ENCODE measurements at places on chromosomes 1 and 21.
A peak's percentile ranks its signal among the peaks of the same experiment; 100 is the strongest.

GRCh38 chr1:224059897-224060427 is 53.9 kb upstream of the FBXO28 start:
- DNase-seq: no peak

GRCh38 chr1:115839679-115840237 is 1.2 kb downstream of the NHLH2 start:
- DNase-seq: no peak

DNA sequence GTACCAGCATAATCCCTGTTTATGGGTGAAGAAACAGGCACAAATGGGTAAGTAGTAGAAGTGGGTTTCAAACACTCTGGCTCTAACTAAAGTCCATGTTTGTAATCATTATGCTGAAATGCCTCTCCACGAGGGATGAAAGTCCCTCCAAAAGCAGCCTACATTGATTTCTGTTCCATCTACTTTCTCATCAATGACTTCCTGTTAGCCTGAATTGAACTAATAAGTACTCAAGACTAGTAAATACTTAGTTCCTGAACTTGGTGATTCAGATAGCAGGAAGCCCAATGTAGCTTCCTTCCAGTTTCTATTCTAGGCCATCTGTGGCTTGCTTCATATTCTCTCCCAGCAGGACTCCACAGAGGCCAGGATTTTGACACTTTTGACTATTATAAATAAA is 11.3 kb upstream of the BACH1 start:
- DNase-seq: no peak

DNA sequence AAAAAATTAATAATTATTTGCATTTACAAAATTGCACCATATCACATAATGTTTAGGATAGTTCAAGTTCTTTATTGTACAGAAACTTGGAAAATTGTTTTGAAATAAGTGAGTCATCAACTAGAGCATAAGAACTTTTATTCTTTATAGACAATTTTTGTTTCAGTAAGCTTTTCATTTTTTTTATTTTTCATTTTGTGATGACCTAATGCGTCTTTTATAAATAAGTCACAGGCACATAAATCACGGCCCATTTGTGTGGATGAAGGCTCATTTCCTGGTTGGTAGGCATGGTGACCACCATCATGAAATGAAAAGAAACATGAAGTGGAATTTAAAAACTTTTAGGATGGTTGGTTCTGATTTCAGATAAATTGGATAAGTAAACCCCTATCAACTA is 39.3 kb downstream of the SPAG17 start:
- DNase-seq: no peak

- peak; percentile 58 for DNase-seq
These were observed 21.7 kb downstream of the INTS3 start for GRCh38 chr1:153749408-153750005.

DNA sequence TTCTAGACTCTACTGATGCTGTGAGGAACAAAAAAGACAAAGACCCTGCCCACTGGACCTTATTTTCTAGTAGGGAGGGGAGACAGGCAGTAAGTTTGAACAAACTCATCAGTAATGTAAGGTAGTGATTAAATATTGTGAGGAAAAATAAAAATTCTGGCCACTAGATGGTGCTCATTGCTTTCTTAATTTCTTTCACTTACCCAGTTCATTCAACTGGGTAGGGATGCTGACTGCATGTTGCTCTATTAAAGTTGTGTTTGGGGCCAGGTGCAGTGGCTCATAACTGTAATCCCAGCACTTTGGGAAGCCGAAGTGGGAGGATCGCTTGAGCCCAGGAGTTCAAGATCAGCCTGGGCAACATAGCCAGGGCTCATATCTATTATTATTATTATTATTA is 6.3 kb upstream of the KYAT3 start:
- DNase-seq: no peak

- DNase-seq: no peak
These were observed 12.4 kb upstream of the KCNJ15 start for GRCh38 chr21:38244407-38244787.

DNA sequence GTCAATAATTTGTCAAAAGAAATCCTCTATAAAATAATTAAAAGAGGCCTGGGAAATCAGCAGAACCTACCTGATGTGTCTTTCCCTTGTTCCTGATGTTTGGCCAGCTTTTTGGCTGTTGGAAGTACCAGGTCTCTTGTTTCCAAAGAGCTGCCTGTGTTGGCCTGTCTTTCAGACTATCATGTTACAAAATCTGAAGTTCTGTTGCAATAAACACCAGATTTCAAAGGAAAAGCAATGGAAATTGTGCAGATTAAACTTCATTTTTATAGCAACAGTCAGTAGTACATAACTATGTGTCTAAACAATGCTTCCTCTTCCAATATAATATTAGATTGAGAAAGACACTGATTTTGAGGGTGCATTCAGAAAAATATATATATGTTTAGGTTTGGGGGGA is 647.2 kb upstream of the CXADR start:
- no peak for DNase-seq

- DNase-seq: no peak
These were observed 47.3 kb downstream of the KMO start for GRCh38 chr1:241579434-241579833.

GRCh38 chr1:12549460-12550349 is 68.3 kb downstream of the DHRS3 start:
- DNase-seq: peak; percentile 90

GRCh38 chr1:205476648-205477047 is 20.8 kb upstream of the BLACAT1 start:
- DNase-seq: no peak

- no peak for DNase-seq
These were observed 51.2 kb downstream of the PLXNA2 start for GRCh38 chr1:208192995-208193394.

- DNase-seq: no peak
These were observed 610 bp downstream of the WDR26 start for GRCh38 chr1:224433701-224434672.

- DNase-seq: peak; percentile 19
These were observed 992 bp upstream of the USP48 start for GRCh38 chr1:21783679-21784603.

- DNase-seq: no peak
These were observed 14.4 kb downstream of the FAAH start for GRCh38 chr1:46408356-46409062.

- no peak for DNase-seq
These were observed 70.2 kb downstream of the ARHGEF16 start for GRCh38 chr1:3524556-3525203.

GRCh38 chr1:186465946-186466345 is 5.0 kb upstream of the PDC start:
- DNase-seq: no peak

DNA sequence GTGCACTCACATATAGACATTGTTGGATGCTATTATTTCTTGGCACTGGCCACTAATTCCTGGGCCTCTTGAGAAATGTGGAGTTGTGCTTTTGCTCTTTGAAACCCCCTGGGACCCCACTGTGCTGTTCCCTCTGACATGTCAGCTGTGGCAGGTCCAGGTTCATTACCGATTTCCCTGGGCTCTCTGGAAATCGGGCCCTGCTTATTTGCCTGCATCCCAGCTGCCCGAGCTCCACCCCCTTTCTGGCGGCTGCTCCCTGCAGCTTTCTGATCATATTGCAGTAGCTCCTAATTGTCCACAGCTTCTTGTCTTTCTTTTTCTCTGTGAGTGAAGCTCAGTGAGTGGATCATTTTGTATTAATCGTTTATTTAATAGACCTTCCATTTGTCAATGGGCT is 183.7 kb upstream of the FAM78B start:
- no peak for DNase-seq

DNA sequence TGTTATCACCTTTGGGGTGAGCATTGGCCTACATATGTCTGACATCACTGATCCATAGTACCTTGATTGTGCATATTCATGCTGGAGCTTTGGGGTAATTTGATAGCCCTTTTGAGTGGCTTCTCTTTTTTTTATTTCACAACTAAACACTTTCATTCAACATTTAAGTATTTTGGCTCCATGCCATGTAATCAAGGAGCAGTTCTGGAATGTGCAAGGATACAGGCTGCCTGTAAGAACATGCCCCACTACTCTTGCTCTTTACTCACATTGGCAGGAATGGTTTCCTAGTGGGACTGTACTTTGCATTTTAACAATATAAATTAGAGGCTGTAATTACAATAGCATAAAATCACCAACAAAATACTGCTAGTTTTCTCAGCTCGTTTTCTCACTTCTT is 300.7 kb upstream of the SPAG17 start:
- no peak for DNase-seq

DNA sequence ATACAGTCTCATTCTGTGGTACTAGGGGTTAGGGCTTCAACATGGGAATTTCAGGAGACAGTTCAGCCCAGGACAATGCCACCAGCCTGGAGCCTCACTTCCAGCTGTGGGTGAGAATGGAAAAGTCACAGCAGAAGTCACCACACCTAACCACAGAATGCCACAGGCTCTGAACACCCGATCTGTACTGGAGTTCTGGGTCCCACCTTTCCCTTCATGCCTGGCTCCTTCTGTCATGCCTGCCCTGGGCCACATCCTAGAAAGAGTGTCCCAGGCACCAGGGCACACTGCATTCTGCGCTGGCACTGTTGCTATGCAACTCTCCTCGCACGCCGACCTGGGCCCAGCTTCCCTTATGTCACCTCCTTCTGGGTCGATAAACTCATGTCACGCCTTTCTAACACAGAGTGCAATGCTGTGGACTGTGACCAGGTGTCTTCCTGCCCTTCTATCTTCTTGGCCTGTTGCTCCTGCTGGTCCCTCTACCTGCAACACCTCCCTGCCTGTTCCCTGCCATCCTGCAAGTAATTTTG is 21.2 kb downstream of the RCSD1 start:
- no peak for DNase-seq

- no peak for DNase-seq
These were observed 67.1 kb downstream of the FAAP20 start for GRCh38 chr1:2127187-2128145.

DNA sequence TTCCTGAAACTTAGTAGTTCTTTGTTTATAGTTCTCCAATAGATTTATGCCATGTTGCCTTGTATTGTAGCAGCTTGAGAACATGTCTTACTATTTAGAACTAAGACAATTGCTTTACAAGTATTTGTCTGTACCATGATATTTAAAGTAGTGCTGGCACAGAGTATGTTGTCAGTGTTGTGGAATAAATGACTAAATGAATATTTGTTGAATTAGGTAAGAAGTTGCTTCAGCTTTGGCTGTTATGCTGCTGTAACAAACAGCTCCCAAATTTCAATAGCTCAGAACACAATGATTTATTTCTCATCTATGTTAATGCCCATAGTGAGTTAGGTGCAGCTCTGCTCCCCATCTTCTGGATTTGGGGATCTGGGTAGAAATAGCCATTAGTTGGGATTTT is 90.2 kb upstream of the VCAM1 start:
- no peak for DNase-seq

DNA sequence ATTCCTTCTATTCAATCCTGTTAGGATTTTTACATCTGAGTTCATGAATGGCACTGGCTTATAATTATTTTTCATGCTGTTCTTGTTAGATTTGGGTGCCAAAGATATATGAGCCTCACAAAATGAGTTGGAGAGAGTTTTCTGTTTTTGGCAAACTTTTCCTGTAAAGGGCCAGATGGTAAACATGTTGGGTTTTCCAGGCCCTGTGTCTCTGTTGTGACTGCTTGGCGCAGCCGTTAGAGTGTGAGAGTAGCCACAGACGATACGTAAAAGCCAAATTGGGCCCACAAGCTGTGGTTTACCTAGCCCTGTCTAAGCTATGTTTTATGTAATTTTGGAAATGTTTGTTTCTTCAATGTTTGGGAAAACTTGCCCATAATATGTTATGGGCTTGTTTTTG is 15.6 kb upstream of the CA6 start:
- DNase-seq: no peak

- DNase-seq: no peak
These were observed 31.1 kb downstream of the TMEM50A start for GRCh38 chr1:25369241-25369640.

GRCh38 chr1:76870037-76870436 is 2.8 kb downstream of the ST6GALNAC5 start:
- DNase-seq: no peak

GRCh38 chr1:41109310-41110197 is 88.0 kb upstream of the SLFNL1 start:
- peak; percentile 63 for DNase-seq

DNA sequence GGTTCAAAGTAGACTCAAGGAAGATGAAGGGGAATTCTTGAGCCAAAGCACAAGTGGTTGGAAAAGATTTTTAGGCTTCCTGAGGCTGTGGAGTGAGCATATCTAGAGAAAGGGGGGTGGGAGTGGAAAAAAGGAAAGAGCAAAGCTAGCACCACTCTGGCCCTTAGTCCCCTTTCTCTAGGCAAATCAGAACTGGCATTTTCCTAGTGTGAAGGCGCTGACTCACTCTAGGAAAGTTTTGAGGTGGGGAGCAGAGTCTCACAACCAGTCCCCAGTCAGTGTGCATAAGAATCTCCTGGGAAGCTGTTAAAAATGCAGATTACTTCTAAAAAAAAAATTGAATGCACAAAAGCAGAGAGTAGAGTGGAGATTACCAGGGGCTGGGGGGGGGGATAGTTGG is 3.4 kb upstream of the GPR89B start:
- no peak for DNase-seq

DNA sequence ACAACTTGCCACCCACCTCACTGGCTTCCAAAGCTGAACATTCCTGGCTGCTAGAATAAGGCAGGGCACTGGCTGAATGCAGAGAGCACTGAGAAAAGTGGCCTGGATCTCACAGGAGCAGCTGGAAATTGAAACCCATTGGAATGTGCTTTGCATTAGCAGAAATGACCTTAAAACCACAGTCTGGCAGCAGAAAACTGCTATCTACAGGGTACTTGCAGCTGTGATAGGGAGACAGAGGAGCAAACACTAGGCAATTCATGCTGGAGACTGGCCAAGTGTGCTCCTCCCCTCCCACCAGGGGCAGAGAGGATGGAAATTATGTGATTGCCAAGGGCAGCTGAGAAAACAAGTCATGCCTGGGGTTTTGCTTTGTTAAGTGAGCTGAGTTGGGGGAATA is 47.2 kb downstream of the HSD3B1 start:
- DNase-seq: peak; percentile 38

- DNase-seq: no peak
These were observed 387.9 kb downstream of the MATN1 start for GRCh38 chr1:30335389-30335996.

Measured in AG09319 (cell line).